ENCODE measurements at places on chromosomes 2 and 18.

DNA sequence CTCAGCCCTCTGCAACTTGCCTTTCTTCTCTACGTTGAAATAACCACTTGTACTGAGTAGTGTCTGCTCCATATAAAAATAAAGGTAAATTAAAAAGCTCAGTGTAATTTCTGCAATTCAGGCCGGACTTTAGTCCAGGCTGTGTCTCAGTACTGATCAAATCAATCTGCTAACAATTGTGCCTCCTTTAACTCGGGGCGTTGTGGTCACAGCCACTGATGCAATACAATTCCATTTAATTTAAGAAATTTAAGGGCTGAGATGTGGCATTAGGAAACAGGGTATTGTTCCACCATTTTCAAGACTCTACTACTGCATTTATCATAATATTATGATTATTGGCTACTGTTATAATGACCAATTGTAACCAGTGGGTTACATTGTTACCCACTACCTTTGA, 60.0 kb upstream of the NPAS2 start:
- no peak for DNase-seq

DNA sequence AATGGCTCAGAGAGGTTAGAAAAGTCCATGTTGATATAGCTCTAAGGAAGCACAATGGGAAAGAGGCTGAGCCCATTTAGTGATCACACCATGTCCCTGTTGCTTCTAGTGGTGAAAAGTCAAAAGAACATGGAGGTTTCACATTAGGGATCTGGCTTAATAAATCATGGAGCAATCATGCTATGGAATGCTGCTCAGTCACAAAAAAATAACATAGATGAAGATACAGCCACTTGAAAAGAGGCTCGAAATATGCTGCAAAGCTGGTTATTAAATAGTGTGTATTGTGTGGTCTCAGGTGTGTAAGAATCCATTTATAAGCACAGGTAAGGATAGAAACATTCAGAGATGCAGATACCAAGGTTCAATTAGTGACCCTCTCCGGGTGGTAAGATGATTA, 63.6 kb upstream of the CPO start:
- no peak for DNase-seq

- DNase-seq, result no peak
These were observed 98.4 kb downstream of the NDUFA10 start for GRCh38 chr2:239926587-239927232.

- DNase-seq, result no peak
These were observed 68.1 kb upstream of the TCF7L1 start for GRCh38 chr2:85064927-85065577.

DNA sequence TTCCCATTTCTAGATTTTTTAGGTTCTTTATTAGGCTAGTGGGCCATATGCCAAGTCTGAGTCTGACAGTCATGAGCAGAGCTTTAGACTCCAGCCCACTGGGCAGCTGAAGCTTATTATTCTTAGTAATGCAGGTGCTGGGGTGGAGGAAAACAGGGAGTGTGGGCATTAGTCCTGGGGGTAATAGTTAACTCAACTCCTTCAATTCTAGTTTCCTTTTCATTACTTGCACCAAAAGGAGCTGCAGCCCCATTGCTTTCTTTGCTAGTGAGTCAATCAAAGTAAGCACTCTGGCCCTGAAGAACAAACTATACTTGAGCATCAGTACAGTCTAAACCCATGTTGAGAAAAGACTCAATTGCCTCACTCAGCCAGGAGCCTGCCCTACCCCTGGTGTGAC, 35.5 kb downstream of the ICOS start:
- DNase-seq, result no peak

GRCh38 chr2:199946836-199947235, 8.5 kb downstream of the TYW5 start:
- no peak for DNase-seq

GRCh38 chr2:128003463-128003862, 24.4 kb downstream of the SAP130 start:
- DNase-seq, result no peak

DNA sequence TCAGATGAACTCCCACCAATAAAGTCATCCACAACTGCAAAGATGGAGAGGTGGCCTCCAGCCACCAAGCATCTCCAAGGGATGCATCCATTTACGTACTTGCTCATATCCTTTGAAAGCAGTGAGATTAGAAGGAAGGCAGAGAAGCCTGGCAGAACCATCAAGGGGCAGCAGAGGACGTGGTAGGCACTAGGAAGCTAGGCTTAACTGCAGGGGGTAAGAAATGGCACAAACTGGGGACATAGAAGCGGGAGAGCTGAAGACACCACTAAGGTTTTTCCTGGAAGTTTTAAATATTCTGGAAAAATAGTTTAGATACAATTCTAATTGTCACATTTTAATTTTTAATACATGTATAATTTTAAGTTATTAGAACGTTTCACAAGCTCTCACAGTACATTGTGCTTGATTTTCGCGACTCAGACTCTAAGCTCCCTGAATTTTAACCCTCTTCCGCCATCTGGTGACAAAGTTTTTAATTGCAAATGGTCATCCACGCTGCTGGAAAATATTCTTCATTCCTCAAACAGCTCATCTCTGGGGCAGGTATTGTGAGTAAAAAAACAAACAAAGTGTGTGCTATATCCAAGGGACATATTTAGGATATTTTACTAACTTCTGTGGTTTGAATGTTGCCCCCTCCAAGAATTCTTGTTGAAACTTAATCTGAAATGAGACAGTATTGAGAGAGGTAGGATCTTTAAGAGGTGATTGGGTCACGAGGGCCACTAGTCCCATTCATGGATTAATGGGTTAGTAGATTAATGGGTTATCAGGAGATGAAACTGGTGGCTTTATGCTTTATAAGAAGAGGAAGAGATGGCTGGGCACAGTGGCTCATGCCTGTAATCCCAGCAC, 1.6 kb upstream of the PSTPIP2 start:
- peak; percentile 41 for DNase-seq

DNA sequence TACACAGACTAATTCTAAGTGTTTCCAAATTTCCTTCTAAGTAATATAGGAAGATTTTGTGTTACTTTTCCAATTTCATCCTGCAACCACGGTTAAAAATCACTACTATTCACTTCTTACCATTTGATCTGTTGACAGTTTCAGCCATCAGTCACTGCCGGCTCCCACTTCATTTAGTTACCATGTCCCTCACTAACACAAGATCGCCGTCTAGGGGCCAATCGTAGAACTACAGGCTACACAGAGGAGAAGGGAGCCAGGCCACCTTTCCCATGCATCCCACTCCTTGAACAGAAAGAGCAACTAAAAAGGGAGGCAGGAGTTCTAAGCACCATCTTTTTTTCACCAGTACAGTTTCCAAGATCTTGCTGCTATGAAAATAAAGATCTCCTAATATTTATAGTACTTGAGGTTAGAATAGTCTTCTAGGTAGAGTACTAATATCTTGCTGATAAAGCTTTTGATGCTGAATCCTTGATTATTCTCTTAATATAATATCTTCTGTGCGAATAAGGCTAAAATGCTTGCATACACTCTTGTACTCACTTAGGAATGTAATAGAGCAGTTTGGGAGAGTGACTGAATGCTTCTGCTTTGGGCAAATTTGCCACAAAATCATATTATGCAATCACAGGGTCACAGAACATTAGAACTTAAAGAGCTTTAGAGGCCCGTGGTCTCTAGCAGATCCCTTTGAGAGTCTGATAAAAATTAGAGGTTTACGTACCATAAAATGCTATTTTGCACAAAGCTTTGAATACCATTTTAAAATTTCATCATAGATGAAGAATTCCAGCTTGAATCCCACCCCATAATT, 39.5 kb upstream of the CYP1B1 start:
- DNase-seq, result peak; percentile 50

- DNase-seq, result no peak
These were observed 20.6 kb downstream of the ATOH8 start for GRCh38 chr2:85774126-85774978.

GRCh38 chr2:73339201-73339600, 45.9 kb upstream of the EGR4 start:
- DNase-seq, result no peak

- no peak for DNase-seq
These were observed 80.1 kb upstream of the NFATC1 start for GRCh38 chr18:79315596-79315995.

DNA sequence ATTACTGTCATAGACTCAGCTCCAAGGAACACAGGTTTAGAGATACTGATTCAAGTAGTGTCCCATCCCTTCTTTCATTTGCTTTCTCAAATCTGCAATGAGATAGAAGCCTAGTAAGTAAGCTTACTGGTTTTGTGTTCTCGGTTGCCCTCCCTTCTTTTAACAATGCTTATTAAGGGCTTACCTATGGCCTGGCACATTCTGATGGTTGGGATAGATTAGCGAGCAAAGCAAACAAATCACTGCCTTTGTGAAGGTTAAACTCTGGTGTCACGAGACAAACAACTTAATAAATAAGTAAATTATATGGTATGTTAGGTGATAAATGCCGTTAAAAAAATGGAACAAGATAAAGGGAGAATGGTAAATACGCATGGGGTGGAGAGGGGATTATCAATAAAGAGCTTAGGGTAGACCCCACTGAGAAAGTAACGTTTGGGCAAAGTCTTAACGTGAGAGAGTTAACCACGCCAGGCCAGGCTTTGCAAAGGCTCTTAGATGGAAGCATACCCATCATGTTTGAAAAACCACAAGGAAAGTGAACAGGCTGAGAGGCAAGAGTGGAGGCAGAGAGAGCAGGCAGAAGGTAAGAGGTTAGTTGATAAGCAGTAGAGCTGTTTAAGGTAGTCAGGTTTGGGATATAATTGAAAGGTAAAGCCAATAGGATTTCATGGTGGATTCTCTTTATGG, 31.0 kb downstream of the EIF2AK3 start:
- DNase-seq, result no peak

DNA sequence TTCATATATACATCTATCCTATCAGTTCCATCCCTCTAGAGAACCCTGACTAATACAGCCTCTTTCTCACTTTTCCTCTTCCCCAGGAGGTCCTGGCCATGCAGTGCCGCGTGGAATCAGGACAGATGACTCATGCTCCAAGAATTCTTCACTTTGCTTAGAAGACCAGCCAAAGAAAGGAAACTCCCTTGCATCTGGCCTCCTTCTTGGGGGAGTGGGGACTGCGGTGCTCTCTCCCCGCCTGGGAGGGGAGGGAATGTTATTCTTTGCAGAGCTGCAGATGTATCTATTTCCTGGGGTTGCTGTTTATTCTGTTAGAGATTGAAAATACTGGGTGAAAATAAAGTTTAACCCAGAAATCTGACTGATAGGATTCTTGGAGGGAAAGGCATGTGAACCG, 111.5 kb upstream of the SH3BP4 start:
- DNase-seq, result no peak

- no peak for DNase-seq
These were observed 86.7 kb downstream of the ACAA2 start for GRCh38 chr18:49726675-49726963.

- DNase-seq, result no peak
These were observed 714.1 kb downstream of the KCNJ3 start for GRCh38 chr2:155412598-155412997.

DNA sequence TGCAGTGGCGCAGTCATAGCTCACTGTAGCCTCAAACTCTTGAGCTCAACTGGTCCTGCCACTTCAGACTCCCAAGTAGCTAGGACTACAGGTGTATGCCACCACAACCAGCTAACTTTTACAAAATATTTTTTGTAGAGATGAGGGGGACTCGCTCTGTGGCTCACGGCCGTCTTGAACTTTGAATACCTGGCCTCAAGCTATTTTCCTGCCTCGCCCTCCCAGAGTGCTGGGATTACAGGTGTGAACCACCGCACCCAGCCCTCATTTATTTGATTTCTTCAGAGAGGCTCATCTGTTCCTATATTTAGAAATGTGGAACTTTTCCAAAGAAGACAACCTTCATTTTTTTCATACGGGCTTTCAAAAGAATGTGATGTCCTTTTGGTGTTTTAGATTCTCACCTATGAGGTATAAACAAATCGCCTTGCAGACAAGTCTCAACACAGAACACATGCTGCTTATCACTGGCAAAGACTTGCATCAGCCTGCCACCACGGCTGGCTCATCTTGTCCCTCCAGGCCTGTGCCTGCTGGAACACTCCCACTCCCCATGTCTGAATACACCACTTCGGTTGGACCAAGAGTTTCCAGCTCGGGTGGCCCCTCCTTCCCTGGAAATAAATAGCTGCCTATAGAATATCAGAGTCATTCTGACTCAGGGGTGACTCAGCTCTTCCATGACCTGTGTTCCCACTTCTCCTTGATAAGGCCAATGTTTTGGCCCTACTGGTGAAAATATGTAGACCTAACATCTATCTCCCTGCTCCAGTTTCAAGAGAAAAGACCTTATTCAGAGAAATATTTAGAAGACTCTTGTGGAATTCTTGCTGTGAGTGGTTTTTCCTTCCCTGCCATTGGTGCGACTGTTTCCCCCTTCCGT, 202.6 kb downstream of the TGIF1 start:
- no peak for DNase-seq

- no peak for DNase-seq
These were observed 45.2 kb upstream of the MGAT4A start for GRCh38 chr2:98776136-98776535.

DNA sequence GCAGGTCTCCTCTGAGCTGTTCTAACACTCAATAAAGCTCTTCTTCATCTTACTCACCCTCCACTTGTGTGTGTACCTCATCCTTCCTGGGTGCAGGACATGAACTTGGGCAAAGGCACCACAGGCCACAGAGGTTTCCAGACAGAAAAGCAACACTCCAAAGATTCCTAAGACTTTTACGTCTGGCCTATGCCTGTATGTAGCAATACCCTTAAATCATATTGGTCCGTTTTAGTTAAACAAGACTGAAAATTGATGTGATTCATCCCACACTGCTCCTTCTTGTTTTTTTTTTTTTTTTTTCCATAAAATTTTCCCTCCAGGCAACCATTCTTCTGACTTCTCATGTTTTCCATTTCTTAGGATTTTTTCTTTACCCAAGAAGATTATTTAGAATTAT, 404.3 kb downstream of the PID1 start:
- DNase-seq, result no peak

DNA sequence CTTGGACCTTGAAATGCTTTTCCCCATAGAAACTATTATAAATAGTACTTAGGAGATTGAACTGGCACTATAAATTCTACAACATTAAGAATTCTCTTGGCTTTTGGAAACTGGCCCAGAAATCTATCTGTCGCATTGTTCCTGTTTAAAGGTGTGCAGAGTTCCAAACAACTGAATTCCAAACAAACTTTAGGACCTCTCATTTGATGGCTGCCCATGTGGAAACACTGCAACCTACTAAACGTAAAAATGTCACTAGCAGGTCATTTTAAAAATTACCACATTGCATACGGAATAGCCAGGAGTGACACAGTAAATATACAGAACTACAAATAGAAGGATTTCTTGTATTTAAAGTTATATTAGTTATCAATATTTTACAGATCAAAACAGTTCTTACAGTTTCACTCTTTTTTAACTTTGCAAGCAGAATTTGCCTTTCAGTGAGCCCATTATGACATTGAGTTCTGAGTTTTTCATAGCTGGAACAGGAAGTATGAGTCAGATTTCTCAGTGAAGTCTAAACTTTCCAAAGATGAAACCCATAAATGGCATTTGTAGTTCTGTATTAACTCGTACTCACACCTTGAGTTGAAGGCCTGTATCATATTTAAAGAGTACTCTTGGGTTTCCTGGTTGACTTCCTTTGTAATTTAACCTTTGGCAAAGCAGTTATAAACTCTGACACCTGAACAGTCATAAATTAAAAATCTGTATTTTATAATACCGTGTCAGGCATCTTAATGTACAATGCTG, 142.3 kb upstream of the BOD1L2 start:
- no peak for DNase-seq

GRCh38 chr2:231928481-231928880, 2.3 kb upstream of the NPPC start:
- no peak for DNase-seq

Data from CD8-positive, alpha-beta T cell (primary cell).